Psoas muscle (tissue), 8 donors: ENCODE measurements at places on chromosomes 5 and 9.

DNA sequence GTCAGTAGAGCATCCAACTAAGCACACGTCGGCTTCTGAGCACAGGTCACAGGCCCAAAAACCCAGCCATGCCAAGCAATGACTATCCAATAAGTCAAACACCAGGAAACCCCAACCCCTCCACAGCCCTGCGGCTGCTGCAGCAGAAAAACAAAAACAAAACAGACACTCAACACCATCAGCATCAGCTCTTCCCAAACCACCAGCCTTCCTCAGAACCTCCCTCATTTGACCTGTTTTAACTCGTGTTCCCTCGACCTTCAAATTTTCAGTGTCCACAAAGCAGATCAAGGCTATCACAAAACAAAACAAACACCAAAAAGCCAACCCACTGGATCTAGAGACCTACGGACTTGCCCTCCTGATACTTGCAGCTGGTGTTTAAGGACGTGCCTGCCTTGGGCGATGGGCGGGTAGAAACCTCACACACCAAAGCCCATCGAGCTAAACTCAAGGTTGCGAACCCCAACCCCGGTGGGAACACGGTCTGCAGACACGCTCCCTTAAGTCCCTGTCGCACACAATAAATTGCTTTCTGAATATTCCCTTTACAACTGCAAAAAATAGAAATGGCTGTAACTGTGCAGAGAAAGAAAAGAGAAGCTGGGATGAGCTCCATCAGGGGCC is 247.1 kb upstream of the ANKRD55 start:
- DNase-seq: no peak

DNA sequence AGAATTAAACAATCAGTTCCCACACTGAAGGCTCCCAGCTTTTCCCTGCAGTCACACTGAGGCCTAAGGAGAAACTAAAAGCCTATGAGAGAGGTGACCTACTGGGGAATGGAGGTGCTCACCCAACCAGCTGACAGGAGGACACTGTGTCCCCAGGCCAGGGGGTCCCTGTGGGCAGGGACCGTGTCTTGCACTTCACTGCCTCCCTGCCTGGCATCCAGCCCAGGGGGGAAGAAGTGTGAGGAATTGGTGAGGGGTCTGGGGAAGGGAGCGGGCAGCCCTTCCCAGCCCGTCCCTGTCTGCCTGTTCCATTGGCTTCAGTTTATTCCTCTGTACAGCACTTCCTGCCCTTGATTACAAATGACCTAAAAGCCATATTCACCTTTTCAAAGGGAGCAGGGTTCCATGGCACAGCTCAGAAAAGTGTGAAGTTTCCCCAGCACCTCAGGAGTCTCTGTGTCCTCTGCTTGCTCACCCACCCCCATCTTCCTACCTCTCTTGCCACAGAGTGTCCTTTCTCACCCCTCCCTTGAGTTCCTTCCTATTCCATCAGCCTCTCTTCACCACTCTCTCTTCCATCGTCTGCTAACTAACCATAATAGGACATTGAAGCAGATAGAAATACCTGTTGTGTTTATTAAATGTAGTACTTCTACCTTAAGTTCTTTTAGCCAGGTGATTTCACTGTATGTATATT is 12.9 kb downstream of the OTULINL start:
- no peak for DNase-seq

GRCh38 chr9:81804306-81804705 is 115.0 kb upstream of the TLE1 start:
- DNase-seq: no peak

DNA sequence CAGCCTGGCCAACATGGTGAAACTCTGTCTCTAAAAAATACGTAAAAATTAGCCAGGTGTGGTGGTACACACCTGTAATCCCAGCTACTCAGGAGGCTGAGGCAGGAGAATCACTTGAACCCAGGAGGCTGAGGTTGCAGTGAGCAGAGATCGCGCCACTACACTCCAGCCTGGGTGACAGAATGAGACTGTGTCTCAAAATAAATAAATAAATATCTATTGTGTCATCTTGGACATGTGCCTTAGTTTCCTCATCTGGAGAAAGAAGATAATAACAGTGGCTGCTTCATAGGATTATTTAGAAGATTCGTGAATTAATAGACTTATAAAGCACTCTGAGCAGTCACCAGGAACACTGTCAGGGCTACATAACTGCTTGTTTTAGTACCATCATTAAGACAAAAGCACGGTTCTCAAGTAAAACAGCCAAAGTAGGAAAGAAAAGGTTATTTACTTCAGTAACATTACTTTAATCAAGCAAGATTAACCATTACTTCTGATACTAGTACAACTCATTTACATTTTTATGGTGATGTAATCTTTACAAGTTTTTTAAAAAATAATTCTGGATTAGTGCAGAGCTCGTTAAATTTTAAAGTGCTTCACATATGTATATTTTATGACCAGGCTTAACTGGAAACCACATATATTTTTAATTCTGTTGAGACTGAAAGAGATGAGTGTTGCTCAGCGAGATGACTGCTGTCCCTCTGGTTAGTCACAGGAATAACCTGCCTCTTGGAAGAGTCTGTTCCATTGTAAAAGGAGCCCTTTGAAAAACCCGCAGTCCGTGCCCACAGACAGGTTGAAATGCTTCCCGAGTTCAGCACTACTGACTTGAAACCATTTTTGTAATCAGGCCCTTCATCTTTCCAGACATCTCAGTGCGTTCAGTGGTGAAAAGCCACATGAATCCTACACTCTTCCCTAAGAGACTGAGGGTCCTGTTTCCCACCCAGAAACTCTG is 36.7 kb downstream of the ANKH start:
- DNase-seq: no peak

GRCh38 chr9:134419684-134420076 is 93.4 kb downstream of the RXRA start:
- no peak for DNase-seq

DNA sequence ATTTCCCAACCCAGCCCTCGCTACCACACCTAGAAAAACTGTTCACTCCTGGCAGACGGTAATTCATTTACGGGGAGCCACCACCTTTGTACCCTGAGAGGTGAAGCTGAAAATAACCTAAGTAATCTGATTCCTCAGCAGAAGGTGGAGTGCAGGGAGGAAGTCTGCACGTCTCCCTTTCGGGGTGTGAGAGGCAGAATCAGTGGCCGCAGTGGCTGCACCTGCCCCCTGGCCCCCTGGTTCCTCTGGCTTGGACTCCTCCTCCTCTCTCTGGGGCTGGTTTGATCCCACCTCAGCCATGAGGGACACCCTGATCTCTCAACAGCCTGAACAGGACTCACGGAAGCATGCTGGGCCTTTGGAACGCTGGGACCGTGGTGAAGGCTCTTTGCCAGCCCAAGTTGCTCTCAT is 10.5 kb downstream of the TMEM174 start:
- no peak for DNase-seq

DNA sequence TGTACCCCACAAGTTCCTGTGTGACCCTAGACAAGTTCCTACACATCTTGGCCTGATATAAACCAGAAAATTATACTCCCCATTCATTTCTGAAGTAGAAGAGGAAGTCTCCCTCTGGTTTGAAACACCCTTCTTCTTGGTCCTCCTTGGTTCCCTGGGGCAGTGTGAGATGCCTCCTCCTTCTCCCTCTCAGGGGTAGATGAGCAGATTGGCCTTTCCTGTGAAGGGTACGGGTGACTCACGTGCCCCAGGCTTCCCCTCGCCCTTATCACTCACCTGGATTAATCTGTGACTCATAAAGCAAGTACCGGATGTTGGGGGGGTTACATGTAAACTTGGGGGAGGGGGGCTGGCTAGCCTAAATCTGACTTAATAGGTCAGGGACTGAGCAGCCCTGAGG is 11.1 kb upstream of the AQP3 start:
- no peak for DNase-seq

GRCh38 chr5:33232731-33233505 is 207.8 kb upstream of the TARS1 start:
- no peak for DNase-seq

GRCh38 chr5:129630101-129630500 is 117.8 kb upstream of the MINAR2 start:
- no peak for DNase-seq
